HuH-7 (cell line): ENCODE measurements at places on chromosomes 2 and 18.

DNA sequence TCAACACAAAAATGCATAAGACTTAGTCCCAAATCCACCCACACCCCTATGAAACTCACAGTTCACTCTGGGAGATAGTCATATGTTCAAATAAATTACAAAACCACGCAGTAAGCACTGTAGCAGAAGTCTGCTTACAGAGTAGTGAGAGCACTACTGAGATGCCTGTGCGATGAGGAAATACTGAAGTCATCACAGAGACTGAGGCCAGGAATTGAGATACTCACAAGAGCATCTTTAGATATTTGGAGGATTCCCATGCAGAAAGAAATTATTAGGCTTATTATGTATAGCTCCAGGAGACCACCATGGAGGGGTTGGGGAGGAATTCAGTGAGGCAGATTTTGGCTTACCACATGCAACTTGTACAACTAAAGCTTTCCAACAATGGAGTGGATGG, 82.3 kb downstream of the ANTXR1 start:
- DNase-seq, result no peak

DNA sequence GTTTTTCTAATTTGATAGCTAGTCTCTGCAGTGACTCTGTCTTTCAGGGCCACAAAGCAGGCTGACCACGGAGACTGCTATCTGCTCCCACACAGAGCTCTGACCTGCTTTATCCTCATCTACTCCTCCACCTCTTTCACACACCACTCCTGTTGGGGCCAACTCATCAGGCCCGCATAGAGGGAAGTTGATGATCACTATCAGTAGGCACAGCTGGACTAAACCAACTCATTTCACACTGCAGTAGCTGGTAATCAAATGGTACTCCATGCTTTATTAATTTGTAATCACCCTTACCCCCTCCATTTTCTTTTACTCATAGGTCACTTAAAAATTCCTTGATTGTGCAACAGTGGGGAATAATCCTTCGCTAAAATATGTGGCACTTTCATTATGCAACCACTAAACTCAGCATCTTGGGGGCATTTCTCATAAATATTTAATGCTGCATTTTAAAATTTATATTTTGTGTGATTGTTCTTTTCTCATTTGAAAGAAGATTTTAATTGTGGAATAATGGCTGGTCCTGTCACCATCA, 249.8 kb upstream of the GCFC2 start:
- no peak for DNase-seq

DNA sequence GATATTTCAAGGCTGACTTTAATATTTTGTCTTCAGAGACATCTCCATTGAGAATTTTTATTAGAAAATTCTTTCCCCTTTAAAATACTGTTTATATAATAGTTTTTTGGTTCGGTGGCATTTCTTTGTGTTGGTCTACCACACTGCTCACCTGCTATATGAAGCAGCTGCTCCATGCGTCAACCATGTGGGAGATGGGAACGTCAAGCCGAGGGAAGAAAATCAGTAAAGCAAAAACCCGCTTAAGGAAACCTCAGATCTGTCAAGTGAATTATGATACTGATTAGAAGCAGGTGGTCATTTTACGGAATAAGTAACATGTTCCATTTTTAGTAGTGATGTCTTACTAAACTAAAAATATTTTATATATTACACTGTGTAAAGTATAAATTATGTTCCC, 5.6 kb upstream of the TMEM17 start:
- no peak for DNase-seq

GRCh38 chr2:219448776-219449341, 14.2 kb downstream of the SPEG start:
- DNase-seq, result peak; percentile 40

- no peak for DNase-seq
Measured at GRCh38 chr2:135099802-135100483, 47.9 kb downstream of the RAB3GAP1 start.

DNA sequence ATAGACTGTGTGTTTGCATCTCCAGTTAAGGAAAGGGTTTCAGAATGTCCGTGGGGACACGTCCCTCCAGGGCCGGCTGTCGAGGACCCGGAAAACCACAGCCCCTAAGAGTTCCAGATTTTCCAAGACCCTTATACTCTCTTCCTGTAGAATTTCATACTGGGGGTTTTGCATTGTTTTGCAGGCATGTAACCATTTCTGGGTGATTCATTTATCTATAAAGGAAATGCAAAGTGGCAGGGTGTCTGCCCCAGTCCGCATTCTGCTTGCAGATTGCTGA, 8.5 kb downstream of the SP9 start:
- DNase-seq, result no peak

DNA sequence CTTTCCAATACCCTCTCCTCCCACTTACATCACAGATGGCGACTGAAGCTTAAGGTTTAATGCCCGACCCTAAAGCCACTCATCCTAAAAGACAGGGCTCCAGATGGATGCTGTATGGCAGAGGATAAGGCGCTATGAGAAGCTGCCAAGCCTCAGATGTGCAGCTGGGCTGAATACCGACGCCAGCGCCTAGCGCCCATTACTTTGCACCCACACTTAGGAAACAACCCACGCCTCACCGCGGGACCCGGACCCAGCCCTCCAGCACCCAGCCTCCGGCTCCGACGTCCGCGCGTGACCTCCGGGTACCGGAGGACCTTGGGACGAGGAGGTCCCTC, 335 bp downstream of the TRAK2 start:
- peak; percentile 18 for DNase-seq

DNA sequence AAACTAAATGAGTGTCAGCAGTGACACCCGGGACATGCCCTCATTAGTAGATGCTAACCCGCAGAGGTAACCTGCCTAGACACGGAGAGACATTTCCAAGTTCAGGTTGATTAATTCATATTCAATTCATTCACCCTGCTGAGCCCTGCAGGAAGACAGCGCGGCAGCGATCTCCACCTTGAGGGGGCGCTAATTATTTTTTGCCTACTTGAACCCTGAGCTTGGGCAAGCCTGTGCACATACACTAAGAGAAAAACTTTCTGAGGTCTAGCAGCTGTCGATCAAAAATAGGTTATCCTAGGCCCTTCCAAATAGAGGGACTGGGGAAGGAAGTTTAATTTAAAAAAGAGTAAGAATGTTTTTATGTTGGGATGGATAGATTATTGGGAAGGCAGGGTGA, 1.3 kb upstream of the LYPD6 start:
- DNase-seq, result peak; percentile 91

DNA sequence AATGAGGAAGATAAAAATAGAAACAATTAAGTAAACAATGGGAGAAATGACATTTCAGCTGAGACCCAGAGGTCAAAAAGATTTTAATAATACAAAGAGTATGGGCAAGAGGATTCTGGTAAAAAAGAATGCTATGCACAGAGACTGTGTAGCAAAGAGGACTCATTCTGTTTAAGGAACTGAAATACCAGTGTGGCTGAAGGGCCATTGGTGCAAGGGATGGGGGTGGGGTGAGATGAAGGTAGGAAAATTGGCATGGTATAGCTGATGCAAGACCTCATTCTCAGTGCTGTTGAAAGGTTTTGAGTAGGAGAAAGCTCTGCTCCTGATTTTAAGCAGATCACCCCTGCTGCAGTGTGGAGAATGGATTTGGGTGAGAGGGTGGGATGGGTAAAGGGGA, 10.8 kb downstream of the GALNT1 start:
- no peak for DNase-seq

- no peak for DNase-seq
Measured at GRCh38 chr2:105857076-105857740, 112.5 kb downstream of the NCK2 start.

DNA sequence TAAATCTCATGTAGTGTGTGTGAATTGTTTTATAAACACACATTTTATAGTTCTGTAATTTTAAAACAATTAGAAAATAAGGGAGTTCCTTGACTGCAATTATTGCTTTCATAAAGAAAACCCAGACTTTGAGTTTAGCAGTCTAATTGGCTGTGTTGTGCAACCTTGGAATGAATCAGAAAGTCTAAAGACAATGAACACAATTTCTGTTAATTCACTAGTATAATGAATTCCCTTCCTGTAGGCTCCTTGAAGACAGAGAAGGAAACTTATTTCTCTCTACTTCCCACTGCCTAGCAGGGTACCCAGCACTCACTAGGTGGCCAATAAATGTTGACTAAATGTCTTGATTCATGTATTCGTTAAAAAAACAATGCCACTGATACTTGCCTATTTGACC, 79.9 kb downstream of the ANTXR1 start:
- DNase-seq, result no peak
